ENCODE measurements at places on chromosomes 12 and 14.

DNA sequence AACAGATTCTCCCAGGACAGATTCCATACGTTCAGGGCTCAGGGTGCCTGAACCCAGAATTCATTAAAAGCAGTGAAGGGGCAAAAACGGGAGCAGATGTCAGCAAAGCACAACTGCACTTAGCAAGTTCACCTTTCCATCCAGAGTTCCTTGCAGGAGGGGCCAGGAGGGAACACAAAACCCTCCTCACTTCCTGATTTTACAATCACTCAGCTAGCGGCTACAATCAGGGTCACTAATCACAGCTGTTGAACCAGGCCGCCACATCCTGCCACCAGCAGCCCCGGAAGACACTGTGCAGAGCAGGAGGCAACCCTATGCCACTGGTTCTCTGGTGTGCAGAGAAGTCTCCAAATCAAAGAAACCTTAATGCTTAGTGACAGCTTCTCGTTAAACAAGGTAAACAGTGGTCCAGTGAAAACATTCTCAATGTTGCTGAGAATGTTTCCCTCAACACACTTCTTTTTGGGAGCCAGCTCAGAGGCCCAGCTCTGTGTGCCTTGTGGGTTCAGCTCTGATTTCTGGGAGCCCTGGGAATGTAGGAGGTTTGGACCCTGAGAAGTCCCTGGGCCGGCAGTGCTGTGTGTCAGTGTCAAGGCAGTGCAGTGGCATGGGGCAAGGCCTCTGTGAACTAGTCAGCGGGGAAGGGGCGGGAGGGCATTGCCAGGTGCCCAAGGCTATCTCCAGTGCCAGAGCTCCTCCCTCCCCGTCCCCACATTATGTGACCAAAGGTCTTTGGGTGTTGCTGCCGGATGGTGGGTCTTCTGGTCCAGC is 54.5 kb downstream of the VCPKMT start:
- no peak for DNase-seq

- no peak for DNase-seq
These were observed 1.1 kb upstream of the HOXC4 start for GRCh38 chr12:54052438-54053002.

DNA sequence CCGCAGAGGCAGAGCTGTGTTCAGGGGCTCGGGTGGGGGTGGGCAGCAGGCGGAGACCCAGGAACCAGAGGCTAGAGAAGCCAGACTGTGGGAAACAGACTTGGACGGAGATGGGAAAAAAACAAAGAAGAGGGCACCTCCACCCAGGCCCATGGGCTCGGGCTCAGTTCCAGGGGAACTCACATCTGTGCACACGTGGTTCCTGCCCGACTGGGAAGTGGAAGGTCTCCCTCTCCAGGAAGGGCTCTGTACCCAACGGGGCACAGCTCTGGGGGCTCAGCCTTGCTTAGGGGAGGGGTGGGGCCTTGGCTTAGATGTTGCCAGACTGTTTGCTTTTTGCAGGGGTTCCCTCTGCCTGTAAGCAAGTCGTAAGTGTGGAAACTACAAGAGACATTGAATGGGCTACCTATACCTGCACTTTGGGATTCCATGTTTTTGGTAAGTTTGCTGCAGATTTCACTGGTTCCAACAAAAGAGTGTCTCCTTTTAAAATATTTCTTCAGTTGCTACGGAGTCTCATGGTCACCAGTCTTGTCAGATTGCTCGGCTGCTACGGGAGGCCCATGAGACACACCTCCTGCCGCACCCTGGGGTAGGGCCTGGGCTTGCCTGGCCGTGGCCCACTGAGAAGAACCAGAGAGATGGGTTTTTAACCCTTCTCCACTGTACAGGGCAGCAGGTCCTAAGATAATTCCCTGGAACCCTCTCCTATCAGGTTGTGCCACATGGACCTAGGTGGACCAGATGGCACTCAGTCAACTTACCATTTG is 127.6 kb upstream of the EVL start:
- no peak for DNase-seq

GRCh38 chr14:56333359-56334292 is 215.4 kb downstream of the PELI2 start:
- DNase-seq = no peak

GRCh38 chr14:103606963-103607668 is 21.9 kb upstream of the KLC1 start:
- DNase-seq = no peak

DNA sequence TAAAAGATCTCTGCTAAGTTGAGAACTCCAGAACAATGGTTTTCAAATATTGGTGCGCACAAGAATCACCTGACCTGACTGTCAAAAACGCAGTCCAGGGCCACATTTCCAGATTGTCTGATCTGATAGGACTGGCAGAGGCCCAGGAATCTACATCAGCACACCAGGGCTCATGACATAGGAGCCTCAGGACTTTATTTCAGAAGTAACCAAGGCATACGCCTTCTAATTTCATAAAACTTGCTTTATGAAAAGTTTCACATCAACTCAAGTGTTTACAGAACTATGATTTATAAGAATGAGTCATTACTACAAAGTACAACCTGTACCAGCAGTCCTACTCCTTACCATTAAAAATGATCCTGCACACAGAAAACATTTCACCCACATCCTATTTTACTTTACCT is 47.7 kb upstream of the PTPRO start:
- no peak for DNase-seq

DNA sequence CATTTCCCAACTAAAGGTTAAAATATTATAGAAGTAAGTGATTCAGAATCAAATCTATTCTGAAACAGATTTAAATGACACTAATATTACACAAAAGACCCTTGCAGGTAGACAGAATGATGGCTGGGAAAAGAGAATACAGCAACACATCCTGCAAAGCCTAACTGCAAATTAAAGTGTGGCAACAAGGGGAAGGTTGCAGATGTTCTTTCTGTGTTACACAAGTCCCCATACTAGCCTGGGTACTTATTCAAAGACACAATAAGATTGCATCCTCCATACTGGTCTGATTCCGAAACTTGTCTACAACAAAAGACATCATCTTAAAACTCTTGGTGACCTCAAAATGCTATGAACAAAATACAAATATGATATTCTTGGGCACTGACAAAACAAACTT is 50.5 kb downstream of the R3HDM2 start:
- no peak for DNase-seq

GRCh38 chr14:102318781-102319276 is 717 bp upstream of the ZNF839 start:
- no peak for DNase-seq

DNA sequence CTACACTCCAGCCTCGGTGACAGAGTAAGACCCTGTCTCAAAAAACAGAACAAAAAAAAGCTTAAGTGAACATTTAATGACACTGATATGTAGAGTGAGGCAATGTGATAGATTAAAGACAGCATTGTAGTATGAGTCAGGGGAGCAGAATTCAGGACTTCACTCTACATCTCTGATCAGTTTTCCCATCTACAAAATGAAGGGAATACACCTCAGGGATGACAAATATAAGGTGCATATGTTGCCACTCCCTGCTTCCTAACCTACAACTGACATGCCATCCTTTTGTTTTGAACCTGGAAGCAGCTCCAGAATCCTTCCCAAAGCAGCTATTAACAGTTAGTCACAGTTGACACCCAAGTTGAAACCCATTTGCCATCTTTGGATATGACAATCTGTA is 30.9 kb upstream of the STRN3 start:
- DNase-seq = no peak

GRCh38 chr14:54606178-54606577 is 39.2 kb downstream of the SAMD4A start:
- DNase-seq = no peak

- no peak for DNase-seq
These were observed 197.5 kb upstream of the TMEM132C start for GRCh38 chr12:128069359-128069997.

DNA sequence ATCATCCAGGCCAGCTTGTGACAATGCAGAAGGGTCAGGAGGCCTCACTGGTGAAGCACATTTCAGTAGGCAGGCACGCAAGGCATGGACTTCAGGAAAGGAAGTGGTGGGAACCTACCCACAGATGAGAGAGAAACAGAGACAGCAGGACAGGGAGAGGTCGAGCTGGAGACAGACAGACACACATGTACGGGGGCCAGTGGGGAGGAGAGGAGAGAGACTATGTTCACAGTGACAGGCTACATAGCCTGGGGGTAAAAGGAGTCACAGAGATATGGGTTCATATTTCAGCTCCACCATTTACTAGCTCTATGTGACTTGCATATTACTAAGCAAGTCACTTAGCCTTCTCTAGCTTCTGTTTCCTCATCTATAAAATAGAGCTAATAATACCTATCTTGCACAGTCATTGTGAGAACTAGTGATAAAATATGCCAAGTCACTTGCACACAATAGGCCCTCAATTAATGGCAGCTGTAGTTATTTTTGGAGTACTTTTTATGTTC is 91.1 kb upstream of the FUT8 start:
- DNase-seq = no peak
